ENCODE measurements at places on chromosomes 3 and 15.

- DNase-seq = no peak
Observed at GRCh38 chr3:54358969-54359694, 236.8 kb downstream of the CACNA2D3 start.

DNA sequence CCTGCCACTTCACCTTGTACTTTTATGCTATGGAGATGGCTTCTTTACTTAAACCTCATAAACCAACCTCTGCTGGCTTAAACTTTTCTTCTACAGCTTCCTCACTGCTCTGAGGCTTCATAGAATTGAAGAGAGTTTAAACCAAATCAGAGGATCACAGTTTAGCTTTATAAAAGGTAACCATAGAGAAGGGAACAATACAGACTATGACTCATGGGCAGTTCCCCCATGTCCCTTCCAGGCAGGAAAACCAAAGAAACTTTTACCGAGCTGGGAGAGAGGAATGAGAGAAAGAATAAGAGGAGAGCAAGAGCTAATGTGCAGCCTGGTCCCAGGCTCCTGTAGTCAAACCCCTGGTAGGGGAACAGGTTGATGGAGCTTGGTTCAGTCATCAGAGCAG is 53.9 kb upstream of the NEDD4 start:
- DNase-seq = no peak

- DNase-seq = no peak
Observed at GRCh38 chr3:101976473-101976872, 127.2 kb downstream of the NFKBIZ start.

- DNase-seq = no peak
Observed at GRCh38 chr15:101499863-101500713, 10.6 kb upstream of the PCSK6 start.

- no peak for DNase-seq
Observed at GRCh38 chr3:57059411-57059810, 1.1 kb upstream of the SPATA12 start.

- DNase-seq = no peak
Observed at GRCh38 chr3:134681522-134681900, 30.7 kb upstream of the KY start.

DNA sequence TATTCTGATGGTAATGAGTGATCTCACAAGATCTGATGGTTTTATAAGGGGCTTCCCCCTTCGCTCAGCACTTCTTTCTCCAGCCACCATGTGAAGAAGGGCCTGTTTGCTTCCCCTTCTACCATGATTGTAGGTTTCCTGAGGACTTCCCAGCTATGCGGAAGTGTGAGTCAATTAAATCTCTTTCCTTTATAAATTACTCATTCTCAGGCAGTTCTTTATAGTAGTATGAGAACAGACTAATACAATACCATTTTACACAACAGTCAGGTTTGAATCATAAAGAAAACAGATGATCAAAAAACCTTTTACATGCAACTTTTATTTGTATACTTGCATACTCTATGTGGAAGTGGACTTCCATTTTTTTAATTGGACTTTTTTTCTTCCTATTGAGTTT is 46.7 kb upstream of the CBLB start:
- no peak for DNase-seq

GRCh38 chr15:45715528-45715927 is 80.7 kb downstream of the SQOR start:
- DNase-seq = no peak

DNA sequence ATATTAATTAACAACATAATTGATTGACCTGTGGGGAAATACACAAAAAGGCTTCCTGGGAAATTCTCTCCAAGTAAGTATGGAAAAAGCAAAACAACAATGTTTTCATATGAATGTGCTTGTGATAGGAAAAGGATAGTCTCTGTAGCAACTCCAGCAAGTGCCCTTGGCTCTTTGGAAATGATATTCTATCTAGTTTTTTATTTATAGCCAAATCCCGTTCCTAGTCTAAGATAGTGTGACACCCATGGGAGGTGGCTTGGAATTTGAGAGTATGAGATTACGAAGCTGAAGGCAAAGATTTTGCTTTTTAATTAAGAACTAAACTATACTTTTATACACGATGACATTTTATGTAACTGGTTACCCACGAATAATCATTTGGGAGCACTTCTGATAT is 119.9 kb downstream of the PDZRN3 start:
- no peak for DNase-seq

GRCh38 chr15:92100301-92100700 is 246.8 kb downstream of the SLCO3A1 start:
- no peak for DNase-seq
